ENCODE measurements at places on chromosomes 6 and 20. TPM values are rescaled to one million over a fixed set of nuclear protein-coding genes. Genes with fewer than 3 reads are reported as not detected.

Gene SLC32A1
- total RNA-seq = not detected

Gene HDGFL1
- not detected for total RNA-seq

Gene CNR1
- total RNA-seq = 0.31 TPM

Gene SYTL3
- total RNA-seq = 15.0 TPM
